ENCODE measurements at places on chromosomes 12 and 14.

DNA sequence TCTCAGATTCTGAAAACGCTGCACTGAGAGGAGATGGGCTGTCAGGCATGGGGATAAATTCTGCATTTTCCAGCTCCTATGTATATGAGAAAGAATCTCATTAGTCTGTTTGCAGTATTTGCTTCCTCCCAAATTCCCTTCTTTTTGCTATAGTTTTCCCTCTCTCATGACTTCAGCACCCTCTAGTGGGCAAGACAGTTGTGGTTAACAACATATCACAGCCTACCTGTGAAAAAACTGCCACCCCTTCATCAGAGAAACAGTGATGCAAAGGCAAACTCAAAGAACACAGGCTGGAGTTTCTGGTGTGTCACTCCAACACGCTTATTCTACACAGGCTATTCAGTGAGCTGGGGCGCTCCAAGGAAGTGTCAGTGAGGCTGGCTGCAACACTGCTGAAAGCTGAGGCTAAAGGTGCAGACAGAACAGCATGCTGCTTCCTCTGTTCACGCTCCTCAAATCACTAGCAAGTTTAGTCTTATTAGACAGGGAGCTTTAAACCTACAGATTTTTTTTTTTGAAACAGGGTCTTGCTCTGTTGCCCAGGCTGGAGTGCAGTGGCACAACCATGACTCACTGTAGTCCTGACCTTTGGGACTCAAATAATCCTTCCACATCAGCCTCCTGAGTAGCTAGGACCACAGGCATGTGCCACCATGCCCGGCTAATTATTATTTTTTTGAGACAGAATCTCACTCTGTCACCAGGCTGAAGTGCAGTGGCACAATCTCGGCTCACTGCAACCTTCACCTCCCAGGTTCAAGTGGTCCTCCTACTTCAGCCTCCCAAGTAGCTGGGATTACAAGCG lies 19.3 kb downstream of the ZC2HC1C start:
- no peak for DNase-seq

DNA sequence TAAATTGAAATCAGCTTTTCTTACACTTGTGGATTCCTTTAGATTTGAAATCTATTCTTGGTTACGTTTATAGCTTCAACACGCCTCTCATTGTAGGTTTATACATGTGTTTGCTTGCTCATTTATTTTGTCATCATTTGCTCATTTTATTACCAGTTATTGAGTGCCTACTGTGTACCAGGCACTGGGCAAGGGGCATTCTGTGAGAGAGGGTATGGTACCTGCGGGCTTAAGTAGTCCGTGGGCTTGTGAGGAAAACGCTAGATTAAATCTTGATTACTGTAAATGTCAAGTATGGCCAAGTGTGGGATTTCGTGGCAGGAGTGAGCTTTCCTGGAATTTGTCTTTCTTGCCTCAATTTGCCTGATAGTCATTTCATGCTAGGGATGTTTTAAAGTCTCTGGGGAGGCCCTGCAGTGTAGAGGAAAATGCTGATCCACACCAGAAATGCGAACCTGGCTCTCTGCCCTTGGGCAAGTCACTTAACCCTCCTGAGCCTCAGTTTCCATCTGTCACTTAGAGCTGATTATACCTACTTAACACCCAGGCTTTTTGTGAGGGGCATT lies 92.7 kb downstream of the CACNA1C start:
- no peak for DNase-seq

- no peak for DNase-seq
Observed at GRCh38 chr14:75295061-75295461, 16.4 kb downstream of the FOS start.

DNA sequence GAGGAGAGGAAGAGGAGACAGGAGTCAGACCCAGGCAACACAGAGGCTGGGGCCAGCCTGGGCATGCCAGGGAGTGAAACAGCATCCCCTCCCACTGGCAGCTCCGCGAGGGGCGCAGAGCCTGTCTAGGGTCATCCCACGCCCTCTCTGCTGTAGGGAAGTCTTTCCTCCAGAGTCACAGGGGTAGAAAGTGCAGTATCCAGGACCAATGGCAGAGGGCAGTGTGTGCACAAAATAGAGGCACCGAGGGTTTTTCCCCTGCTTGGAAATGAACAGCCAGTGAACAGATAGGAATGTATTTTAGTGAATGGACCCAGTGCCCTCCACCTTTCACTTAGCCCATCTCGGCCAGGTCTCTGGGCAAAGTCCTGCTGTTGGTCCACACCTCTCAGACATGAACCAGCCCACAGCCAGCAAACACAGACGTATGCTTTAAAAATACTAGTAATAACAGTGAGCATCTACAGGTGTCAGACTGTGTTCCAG lies 9.4 kb upstream of the KRT74 start:
- no peak for DNase-seq

DNA sequence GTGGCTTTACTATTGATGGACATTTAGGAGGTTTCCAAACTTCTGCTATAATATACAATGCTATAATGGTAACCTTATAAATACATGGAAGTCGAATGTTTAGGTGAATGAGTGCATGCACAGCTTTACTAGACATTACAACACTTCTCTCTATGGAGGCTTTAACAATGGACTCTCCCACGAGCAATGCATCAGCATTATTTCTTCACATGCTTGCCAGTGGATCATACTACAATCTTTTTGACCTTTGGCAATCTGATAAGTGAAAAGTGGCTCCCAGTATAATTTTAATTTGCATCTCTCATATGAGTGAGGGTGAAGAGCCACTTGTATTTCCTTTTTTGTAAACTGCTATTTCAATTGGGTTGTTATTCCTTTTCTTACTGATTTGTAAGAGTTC lies 18.2 kb downstream of the RDH12 start:
- no peak for DNase-seq

GRCh38 chr12:102776041-102776440 lies 141.0 kb downstream of the PAH start:
- no peak for DNase-seq

GRCh38 chr14:50943261-50943942 lies 881 bp downstream of the PYGL start:
- no peak for DNase-seq

GRCh38 chr12:3042394-3042793 lies 34.8 kb upstream of the TSPAN9 start:
- DNase-seq: no peak

DNA sequence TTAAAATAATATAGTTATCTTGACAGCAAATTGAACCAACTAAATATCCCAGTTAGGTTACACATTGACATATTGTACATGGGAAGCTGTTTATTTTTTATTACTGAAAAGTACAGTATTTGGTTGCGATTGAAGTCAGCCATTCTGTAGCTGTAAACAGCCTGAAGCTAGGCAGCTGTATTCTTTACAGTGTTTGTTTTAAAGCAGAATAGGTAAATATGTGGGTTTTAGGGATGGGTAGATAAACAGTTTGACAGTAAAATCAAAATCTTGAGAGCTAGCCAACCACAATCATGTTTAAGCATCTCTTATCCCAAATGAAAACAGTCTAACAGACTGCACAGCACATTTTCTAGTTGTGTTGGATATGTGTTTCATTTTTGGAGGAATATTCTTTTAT lies 45.7 kb downstream of the TTC6 start:
- no peak for DNase-seq

- DNase-seq: no peak
Observed at GRCh38 chr12:119788786-119789185, 88.3 kb downstream of the CIT start.

- no peak for DNase-seq
Observed at GRCh38 chr14:79580906-79581305, 630.4 kb downstream of the DIO2 start.

- DNase-seq: no peak
Observed at GRCh38 chr14:20682127-20682434, 2.3 kb upstream of the RNASE4 start.

DNA sequence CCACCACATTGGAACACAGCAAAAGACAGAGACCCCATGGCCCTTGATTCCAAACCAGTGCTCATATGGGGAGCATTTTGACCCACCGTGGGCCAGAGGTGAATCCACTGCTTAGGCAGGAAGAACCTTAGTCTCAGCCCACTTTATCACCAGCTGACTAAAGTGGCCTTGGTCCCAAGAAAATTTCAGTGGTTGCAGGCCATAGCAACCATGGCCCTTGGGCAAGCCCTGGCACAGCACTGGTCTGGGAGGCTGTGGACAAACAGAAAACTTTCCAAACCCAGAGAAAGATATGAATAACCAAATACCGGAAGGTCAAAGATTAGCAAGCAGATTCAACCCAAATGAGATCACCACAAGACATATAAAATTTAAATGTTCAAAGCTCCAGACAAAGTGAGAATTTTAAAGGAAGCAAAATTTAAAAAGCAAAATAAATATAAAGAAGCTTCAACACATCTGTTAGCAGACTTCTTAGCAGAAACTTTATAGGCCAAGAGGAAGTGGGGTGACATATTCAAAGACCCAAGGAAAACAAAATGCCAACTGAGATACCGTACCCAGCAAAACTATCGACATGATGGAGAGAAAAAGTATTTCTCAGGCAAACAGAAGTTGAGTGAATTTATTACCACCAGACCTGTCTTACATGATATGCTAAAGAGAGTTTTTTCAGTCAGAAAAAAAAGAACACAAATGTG lies 7.8 kb downstream of the KLRK1 start:
- DNase-seq: no peak

DNA sequence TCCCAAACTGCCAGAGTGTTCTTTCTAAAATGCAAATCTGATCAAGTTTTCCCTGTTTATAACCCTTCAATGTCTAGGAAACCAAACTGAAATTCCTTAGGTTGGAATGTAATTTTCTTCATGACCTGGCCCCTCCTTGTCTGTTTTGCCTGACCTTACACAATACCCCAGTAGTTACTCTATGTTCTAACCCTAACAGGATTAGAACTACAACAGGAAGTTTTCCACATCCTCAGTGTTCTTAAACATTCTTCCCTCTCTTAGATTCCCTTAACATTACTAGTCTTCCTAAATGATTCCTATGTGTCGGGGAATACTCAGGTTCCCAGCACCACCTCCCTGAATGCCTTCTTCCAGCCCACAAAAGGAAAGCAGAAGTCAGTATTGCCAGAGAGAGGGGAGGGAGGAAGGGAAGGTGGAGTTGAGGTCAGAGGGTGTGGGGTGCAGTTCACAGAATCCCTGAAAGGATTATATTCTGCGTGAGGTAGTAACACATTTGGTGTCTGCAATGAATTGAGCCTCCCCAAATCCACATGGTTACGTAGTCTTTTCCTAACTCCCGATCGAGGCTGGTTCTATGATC lies 72.6 kb downstream of the BBS10 start:
- DNase-seq: no peak

DNA sequence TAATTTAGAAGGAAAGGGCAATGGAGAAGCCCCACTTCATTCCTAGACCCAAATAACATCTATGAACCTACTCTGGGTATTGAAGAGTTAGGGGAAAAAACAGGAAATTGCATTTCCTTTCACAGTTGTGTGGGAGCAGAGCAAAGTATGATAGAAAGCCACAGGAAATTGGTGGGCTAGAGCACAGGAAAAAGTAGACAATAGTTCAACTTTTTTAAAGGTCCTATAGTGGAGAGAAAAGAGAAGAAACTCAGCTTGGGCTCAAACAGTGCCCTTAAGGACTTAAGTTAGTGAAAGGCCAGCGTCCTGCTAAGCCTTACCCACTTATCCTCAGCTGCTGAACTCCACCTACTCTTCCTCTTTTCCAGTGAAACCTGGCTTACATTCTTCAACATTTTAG lies 258.1 kb downstream of the DPY19L2 start:
- DNase-seq: no peak

GRCh38 chr12:45743247-45743646 lies 13.7 kb downstream of the ARID2 start:
- DNase-seq: no peak

DNA sequence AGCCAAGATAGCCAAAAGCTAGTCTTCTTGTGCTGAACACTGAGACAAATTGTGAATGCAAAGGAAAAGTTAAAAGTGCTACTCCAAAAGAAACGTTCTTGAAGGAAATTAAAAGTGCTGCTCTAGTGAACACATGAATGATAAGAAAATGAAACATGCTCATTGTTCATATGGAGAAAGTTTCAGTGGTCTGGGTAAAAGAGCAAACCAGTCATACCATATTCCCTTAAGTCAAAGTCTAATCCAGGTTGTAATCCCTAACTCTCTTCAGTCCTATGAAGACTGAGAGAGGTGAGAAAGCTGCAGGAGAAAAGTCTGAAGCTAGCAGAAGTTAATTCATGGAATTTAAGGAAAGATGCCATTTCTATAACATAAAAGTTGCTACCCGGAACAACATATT lies 121.5 kb downstream of the MNAT1 start:
- no peak for DNase-seq

GRCh38 chr12:116436561-116437249 lies 122.5 kb upstream of the MAP1LC3B2 start:
- no peak for DNase-seq

DNA sequence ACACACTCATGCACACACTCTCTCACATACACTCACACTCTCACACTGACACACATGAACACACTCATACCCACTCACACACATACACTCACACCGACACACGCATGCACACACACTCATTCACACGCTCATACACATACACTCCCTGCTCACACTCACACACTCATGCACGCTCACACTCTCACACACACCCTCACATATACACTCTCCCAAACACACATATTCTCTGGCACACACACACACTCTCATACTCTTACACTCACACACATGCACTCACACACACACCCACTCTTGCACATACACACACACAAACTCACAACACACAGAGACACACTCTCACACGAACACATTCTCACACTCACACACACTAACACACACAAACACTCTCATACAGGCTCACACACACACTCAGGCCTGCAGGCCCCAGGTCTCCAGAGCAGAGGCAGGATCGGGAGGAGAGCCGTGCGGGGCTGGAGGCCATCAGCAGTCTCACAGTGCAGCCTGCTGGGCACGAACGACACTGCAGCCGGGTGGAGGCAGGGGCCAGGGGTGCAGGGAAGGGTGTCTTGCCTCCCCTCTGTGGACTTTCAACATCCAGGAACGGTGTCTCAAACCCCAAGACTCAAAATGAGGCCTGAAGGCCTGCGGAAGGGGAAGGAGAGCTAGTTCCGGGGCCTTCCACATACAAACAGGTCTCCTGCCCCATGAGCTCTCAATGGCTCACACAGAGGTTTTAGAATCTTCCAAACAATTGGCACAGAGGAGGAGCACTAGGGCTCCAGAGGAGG lies 148.7 kb downstream of the ANO2 start:
- no peak for DNase-seq

GRCh38 chr14:94934276-94934810 lies 164.4 kb upstream of the GSC start:
- DNase-seq: no peak

Data from brain pericyte (primary cell).